ENCODE measurements at places on chromosomes 6 and 20.

- DNase-seq = no peak
Observed at GRCh38 chr6:146923205-146923833, 280.9 kb upstream of the STXBP5 start.

DNA sequence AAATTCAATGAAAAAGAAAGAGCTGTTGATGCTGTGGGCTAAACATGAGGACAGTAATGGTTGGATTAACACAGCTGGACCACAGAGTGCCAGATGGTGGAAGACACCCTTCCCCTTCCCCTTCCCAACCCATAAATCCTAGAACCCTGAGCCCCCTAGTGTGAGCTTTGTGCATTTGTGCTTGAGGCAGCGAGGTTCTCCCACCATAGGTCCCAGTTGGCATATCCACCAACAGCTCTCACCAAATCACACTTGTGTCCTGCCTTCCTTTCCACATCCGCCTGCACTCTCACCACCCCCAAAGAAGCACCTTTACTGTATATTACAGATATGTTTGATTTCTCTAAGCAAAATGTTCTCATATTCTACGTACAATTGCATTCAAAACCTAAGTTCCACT is 32.8 kb upstream of the HBS1L start:
- no peak for DNase-seq

DNA sequence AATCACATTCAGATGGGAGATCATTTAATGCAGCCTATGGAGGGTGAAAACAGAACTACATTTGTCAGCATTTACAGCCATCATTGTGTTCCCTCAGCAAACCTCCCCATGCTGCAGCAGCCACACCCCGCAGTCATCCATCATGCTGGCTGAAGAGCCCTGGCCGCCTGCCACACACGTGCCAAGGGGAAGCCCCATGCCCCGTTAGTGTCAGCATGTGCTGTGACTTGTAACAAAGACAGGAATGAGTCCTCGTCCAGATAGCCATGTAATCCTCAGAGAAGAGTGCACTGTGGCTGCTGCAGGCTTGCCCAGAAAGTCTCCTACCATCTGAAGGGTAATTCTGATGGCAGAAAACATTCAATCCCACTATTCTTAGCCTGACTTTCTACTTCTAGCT is 1097.8 kb downstream of the KIF16B start:
- no peak for DNase-seq

DNA sequence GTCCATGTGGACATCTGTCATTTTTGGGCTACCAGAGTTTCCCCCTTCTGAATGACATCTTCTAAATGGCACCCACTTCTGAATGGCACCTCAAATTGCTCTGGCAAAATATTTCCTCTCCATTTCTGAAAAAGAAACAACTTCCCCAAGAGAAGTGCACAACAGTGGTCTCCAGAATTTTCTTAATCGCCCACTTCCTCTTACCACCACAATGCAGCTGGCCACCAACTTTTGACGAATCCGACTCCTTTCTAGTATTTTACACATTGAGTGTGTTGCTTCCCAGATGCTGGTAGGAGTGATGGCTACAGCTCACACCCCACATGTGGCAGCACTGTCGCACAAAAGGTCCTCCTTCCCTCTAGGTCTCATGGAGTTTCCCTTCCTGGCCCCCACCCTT is 216.1 kb downstream of the FOXA2 start:
- DNase-seq = no peak

- DNase-seq = no peak
Observed at GRCh38 chr6:98633886-98634285, 200.5 kb upstream of the POU3F2 start.

DNA sequence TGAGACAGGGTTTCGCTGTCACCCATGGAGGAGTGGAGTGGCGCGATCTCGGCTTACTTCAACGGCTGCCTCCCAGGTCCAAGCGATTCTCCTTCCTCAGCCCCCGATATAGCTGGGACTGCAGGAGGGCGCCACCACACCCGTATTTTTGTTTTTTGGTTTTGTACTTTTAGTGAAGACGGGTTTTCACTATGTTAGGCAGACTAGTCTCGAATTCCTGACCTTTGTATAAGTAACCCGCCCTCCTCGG is 115.4 kb upstream of the BTN3A2 start:
- no peak for DNase-seq

- DNase-seq = no peak
Observed at GRCh38 chr6:82260997-82261732, 13.6 kb upstream of the IBTK start.

DNA sequence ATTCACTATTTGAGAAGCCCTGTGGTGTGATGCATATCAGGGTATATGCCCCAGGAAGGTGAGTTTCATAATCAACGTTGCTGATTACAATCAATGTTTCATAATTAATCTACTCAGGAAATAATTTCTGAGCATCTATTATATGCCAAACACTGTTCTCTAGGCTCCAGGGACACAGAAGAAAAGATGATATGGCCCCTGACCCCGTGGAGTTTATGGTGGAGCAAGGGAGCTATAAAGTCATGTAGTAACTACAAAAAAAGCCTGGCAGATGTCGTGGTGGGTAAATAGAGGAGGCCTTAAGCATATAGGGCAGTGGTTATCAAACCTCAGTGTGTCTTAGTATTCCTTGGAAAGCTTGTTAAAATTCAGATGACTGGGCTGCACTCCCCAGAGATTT is 40.1 kb upstream of the BCAS1 start:
- no peak for DNase-seq

DNA sequence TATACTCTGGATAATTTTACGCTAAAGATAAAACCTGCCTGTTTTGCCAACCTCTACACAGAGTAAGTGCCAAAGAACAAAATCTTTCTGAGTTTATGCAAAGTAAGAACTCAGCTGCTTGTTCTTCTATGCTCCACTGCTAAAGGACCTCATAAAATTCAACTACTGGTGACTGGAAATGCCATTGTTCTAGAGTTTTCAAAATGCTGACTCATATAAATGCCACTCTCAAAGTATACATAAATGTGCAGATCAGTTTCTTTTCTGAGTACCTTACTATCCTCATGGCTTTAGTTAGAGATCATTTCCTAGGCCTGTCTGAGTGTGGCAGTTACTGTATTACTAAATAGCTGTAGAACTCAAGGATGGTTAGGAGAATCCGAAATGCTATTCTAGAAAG is 45.6 kb downstream of the LYRM4 start:
- DNase-seq = no peak

- no peak for DNase-seq
Observed at GRCh38 chr20:50477239-50477872, 32.8 kb upstream of the PTPN1 start.

GRCh38 chr6:151243481-151243880 is 3.7 kb downstream of the AKAP12 start:
- no peak for DNase-seq

DNA sequence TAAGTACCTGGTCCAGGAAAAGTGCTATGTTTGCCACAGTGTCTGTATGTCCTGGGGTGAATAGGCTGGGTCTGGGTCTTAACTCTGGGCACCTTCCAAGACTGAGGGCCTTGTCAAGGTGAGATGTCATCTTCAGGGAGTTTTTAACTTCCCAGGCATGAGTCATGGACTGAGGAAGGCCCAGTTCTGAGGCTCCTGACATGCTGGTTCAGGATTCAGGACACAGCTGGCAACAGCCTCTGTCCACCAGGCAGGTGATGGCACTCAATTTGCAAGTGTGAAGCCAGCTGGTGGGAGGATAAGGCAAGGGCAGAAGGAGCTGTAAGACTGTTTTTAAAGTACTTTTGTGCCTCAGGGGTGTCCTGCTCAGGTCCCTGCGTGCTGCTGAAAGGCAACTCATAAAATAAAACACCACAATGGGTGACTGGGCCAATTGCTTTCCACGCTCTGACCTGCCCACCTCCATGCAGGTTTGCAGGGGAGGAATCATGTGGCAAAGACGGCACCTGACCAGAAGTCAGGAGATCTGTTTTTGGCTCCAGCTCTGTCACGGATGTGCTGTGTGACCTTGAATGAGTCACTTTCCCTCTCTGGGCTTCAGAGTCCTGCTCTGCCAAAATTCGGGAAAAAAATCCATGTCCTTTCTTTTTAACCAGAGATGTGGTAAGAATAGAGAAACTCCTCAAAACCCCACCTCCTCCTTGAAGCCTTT is 4.9 kb upstream of the PACSIN1 start:
- no peak for DNase-seq

GRCh38 chr20:48898896-48899530 is 22.5 kb upstream of the ARFGEF2 start:
- no peak for DNase-seq

GRCh38 chr6:2190661-2191389 is 54.6 kb downstream of the GMDS start:
- no peak for DNase-seq

All from stimulated activated CD8-positive, alpha-beta memory T cell treated with anti-CD3 and anti-CD28 coated beads, Interleukin-4, amount 100 ng/mL, for 24 hours (primary cell).